ENCODE measurements at places on chromosomes 7 and 10.
A peak's percentile ranks its signal among the peaks of the same experiment; 100 is the strongest.

DNA sequence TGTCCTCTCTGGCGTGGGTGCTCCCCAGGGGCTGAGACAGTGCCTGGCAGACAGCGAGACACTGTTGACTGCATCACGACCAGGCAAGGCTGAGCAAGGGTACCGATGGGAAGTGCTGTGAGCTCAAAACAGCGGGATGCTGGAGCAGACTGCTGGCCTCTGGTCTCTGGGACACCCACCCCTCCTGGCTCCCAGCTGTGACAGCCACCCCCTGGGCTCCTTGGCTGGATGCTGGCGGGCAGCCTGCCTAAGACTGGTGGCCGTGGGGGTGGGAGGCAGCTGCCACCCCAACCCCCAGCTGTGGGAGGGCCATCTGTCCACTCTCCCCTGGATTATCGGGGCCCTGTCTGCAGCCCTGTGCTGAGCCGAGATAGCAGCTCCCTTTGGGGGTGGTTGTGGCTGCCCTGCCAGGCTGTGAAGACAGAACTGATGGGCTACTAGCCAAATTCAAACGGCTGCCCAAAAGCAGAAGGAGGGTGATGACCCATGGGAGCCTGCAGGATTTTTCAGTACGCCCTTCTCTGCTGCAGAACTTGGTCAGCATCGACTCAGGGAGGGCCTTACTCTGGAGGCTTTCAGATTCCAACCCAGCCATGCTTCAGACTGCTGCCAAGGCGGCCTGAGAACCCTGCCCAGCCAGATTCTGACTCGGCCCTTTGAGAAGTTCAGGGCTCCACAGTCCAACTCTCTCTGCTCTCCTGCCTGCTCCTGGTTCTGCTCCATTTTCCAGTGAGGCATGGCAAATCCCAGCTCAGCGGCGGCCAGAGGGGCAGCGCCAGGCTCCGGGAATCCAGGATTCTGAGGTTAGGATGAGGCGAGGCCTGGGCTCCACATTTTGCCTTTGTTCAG is 125.3 kb downstream of the NEURL1 start:
- DNase-seq, result peak; percentile 45

GRCh38 chr10:85557077-85557476 is 809.5 kb downstream of the GRID1 start:
- DNase-seq, result no peak

DNA sequence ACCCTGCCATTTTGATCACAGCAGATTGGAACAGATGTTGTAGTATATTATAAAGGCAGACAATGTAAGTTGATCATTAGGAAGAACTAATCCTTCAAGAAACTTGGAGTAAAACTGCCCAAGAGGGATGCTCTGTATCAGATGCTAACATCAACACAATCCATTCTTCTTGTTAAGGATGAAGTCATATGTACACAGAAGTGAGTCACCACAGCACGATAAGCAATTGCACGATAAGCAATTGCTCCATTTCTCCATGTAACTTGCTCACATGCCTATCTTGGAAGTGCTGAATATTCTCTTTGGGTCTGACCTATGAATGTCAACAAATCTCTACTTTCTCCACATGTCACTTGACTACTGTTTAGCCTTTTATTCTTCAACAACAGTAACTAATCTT is 41.5 kb upstream of the DMTF1 start:
- DNase-seq, result peak; percentile 73

GRCh38 chr10:67017218-67017617 is 91.4 kb downstream of the LRRTM3 start:
- peak; percentile 17 for DNase-seq

DNA sequence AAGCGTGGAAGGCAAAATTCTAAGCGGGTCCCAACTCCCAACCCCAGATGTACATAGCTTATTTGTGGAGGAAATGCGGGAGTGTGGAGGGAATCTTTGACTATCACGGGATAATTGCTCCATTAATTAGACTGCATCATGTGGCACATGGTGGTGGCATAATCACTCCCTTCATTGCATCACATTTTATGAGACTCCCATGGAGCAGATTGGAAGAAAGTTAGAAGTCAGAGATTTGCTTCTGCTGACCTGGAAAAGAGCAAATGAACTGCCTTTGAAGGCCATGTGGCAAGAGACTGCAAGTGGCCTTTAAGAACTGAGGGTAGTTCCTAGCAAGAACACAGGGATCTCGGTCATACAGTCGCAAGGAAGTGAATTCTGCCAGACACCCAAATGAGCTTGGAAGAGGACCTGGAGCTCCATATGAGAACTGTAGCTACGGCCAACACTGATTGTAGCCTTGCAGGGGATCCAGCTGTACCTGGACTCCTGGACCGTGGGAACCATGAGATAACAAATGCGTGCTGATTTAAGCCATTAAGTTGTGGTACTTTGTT is 37.1 kb upstream of the ITGB1 start:
- no peak for DNase-seq

DNA sequence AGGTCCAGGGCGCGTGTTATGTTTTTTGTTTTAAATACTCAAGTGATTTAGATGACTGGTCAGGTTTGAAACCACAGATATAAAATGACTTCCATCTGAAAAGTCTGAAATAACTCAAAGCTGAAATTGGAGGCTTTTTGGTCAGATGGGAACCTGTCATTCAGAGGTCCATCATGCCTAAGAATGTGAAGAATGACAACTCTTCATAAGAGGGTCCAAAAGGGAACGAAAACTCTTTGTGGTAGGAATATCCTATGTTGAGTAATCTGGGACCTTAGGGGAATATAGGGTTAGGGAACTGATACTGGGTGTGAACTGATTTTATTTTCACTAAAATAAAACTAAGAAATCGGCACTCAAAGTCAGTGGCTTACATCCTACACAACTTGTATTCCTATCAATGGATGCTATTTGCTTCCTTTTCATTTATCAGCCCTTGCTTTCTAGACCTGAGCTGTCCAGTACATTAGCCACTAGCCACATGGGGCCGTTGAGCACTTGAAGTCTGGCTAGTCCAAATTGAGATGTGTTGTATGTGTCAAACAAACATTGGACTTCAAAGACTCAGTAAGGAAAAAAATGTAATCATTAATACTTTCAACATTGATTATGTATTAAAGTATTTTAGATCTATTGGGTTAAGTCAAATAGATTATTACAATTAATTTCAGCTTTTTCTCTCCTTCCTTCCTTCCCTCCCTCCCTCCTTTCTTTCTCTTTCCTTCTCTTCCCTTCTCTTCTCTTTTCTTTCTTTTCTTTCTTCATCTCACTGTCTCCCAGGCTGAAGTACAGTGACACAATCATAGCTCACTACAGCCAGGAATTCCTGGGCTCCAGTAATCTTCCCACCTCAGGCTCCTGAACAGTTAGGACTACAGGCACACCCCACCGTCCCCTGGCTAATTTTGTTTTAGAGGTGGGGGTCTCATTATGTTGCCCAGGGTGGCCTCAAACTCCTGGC is 56.5 kb upstream of the KDM7A start:
- DNase-seq, result no peak

DNA sequence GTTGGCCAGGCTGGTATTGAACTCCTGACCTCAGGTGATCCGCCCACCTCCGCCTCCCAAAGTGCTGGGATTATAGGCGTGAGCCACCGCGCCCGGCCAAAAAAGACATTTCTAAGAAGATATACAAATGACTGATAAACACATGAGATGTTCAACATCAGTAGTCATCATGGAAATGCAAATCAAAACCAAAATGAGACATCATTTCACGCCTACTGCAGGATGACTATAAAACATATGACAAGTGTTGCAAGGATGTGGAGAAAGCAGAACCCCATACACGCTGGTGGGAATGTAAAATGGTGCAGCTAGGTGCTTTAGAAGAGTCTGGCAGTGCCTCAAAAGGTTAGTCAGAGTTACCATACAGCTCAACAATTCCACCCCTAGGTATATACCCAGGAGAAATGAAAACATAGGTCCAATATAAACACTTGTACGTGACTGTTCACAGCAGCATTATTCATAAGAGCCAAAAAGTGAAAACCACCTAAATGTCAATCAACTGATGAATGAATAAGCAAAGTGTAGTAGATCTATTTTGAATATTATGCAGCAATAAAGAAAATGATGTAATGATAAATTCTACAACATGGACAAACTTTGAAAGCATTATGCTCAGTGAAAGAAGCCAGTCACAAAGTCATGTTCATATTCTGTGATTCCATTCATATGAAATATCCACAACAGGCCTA is 24.5 kb downstream of the TMEM209 start:
- peak; percentile 74 for DNase-seq

DNA sequence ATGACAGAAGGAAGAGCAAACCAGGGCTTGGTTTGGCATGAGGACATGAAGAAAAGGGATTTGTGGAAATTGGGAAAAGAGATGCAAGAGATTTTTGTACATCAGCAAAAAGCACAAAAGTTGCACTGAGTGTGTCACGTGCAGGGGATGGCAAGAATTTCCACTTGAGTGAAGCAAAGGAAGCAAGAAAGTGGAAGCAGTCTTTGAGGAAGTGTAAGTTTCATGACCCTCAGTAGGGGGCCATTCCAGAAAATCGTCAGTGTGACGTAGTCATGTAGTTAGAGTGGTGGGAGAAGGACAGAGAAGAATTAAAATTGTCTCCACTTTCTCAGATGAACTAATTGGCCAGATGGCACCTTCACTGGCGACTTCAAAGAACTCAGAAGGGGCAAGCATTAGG is 123.3 kb upstream of the FZD1 start:
- no peak for DNase-seq

DNA sequence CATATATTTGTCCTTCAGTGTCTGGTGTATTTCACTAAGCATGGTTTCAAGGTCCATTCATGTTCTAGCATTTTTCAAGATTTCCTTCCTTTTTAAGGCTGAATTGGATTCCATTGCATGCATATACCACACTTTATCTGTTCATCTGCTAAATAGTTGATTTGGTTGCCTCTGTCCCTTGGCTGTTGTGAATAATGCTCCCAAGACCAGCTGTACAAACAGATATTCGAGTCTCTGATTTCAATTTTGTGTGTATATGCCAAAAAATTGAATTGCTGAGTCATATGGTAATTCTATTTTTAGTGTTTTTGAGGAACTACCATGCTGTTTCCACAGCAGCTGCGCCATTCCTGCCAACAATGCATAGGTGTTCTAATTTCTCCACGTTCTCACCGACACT is 216.4 kb downstream of the NRG3 start:
- DNase-seq, result no peak

DNA sequence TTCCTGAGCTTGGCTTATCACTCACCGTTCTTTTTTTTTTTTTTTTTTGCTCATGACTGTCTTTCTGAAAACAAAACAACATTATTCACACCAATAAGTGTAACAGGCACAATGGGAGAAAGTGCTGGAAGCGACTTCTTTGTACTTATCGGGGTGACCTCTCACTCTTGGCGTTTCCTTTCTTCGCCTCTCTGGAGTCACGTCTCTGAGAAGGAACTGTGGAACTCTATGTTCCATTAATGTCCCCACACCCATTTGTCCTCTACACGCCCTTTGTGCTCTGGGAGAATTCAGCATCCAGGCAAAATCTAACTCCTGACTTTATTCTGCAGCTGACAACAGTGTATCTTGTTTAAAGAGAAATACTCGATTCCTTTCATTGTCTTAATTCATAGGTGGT is 70.8 kb upstream of the FAM204A start:
- DNase-seq, result no peak

DNA sequence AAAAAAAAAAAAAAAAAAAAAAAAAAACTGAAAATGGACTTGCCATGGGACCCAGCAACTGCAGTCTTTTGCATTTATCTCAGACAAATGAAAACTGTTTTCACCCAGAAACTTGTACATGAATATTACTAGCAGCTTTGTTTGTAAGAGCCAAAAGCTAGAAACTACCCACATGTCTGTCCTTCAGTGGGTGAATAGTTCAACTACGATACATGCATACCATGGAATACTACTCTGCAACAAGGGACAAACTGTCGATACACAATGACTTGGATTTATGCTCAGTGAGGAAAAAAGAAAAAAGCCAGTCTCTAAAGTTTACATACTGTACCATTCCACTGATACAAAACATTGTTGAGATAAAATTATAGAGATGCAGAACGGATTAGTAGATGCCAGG is 195.6 kb downstream of the KIAA1217 start:
- DNase-seq, result no peak

DNA sequence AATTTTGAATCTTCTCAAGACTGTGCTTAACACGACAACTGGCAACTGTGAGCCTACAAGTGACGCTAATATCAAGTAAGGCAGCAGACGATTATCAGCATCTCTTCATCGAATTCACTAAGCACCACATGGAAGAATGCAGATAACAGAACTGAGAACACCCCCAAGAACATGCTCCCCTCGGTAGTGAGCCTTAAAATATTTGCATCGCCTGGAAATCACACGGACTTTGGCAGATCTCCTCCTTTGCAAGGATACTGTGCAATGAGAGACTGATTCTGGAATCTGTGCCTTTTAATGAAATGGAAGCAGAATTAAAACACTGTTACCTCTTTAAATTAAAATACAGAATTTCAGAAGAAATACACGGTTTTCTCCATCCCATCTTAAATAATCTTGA is 38.2 kb upstream of the NEBL start:
- DNase-seq, result no peak

- no peak for DNase-seq
Observed at GRCh38 chr7:2159176-2159520, 73.6 kb downstream of the MAD1L1 start.

GRCh38 chr10:97889461-97890265 is 40.0 kb downstream of the GOLGA7B start:
- peak; percentile 65 for DNase-seq

DNA sequence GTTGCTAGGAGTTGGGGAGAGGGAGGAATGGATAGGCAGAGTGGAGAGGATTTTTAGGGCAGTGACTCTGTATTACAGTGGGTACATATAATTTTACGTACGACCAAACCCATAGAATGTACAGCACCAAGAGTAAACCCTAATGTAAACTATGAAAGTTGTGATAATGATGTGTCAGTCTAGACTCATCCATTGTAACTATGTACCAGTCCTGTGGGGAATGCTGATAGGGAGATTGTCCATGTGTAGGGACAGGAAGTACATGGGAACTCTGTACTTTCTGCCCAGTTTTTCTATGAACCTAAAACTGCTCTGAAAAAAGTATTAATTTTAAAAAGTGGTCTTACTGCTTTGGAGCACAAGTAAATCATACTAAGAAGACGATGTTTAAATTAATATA is 441.8 kb downstream of the AUTS2 start:
- no peak for DNase-seq

GRCh38 chr7:146331369-146331768 is 214.8 kb downstream of the CNTNAP2 start:
- DNase-seq, result no peak

GRCh38 chr10:110219884-110220283 is 12.5 kb downstream of the MXI1 start:
- DNase-seq, result no peak

- no peak for DNase-seq
Observed at GRCh38 chr10:113108194-113108835, 158.3 kb downstream of the TCF7L2 start.

- DNase-seq, result no peak
Observed at GRCh38 chr7:105036217-105037168, 22.5 kb downstream of the KMT2E start.

DNA sequence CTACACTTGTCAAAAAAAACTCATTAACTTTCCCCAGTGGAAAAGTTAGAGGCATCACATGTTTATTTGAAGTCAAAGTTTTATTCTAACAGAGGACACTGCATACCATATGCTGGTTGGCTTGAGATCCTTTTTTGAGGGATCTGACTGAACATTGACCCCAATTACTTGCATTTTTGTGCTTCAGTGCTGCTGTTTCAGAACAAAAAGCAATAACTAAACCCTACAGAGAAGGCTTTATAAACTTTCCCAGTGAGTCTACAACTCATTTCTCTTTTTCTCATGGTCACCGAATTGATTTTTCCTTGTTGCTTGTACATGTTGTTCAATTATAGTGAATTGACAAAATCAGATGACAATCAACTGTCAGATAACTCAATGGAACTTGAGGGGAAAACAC is 69.3 kb upstream of the PHYHIPL start:
- no peak for DNase-seq

GRCh38 chr10:126242397-126243260 is 145.6 kb downstream of the ADAM12 start:
- peak; percentile 76 for DNase-seq

Measured in iris pigment epithelial cell (primary cell).